PC-3 (cell line): ENCODE measurements at places on chromosomes 1 and 21. TPM values are rescaled to one million over a fixed set of nuclear protein-coding genes. Genes with fewer than 3 reads are reported as not detected.
A peak's percentile ranks its signal among the peaks of the same experiment; 100 is the strongest.

The SPSB1 gene
- total RNA-seq = 18.1 and 32.9 TPM in 2 replicates

GRCh38 chr1:41535716-41536115 lies 51.2 kb upstream of the EDN2 start:
- DNase-seq = no peak

DNA sequence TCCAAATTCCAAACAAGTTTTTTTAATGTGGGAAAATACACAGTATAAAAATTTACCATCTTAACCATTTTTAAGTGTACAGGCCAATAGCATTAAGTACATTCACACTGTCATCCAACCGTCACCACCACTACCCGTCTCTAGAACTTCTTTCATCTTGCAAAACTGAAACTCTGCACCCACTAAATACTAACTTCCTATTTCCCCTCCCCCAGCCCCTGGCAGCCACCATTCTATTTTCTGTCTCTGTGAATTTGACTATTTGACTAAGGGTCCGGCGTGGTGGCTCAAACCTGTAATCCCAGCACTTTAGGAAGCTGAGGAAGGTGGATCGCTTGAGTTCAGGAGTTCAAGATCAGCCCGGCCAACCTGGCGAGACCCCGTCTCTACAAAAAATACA lies 36.1 kb downstream of the CLSTN1 start:
- no peak for DNase-seq

DNA sequence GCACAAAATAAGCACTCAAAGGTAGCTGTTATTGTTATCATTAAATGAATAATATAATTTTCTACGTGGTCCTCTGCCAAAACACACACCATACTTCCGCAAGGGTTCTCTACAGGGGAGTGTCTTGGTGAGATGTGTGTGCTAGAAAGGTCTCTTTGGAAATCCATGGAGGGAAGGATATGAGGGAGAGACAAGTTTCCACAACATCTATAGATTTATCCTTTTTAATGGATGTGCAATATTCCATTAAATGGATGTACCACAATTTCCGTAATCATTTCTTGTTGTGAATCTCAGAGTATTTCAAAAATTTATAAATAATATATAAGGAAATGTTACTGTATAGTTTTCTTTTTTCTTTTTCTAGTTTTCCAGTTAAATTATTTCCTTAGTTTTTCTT lies 2.6 kb upstream of the TNFRSF8 start:
- DNase-seq = no peak

- no peak for DNase-seq
Measured at GRCh38 chr1:204477036-204477740, 17.4 kb downstream of the PIK3C2B start.

GRCh38 chr1:182917378-182917777 lies 35.6 kb downstream of the SHCBP1L start:
- no peak for DNase-seq

DNA sequence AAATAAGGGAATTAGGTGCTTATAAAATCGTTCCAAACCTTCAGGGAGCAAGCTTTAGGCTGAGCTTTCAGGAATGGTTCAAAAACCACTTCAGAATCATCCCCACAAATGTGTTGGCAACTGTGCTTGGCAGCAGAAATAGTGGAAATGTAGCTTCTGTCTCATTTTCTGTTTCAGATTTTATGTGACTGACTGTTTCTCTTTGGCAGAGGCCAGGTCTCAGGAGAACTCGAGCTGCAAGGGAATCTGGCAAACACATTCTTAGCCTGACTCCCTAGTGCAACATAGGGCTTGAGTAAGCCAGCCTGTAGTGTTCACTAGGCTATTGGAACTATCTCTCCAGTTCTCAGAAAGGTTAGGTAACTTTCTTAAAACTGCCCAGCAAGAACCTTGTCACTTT lies 128.6 kb downstream of the PLA2G4A start:
- DNase-seq = no peak

GRCh38 chr1:54989968-54990810 lies 8.5 kb upstream of the BSND start:
- DNase-seq = no peak

GRCh38 chr21:17782051-17782450 lies 37.1 kb downstream of the C21orf91 start:
- DNase-seq = no peak

GRCh38 chr1:46797696-46798470 lies 963 bp upstream of the CYP4B1 start:
- DNase-seq = no peak

The NEXN gene
- total RNA-seq = 3.1 and 3.5 TPM in 2 replicates

DNA sequence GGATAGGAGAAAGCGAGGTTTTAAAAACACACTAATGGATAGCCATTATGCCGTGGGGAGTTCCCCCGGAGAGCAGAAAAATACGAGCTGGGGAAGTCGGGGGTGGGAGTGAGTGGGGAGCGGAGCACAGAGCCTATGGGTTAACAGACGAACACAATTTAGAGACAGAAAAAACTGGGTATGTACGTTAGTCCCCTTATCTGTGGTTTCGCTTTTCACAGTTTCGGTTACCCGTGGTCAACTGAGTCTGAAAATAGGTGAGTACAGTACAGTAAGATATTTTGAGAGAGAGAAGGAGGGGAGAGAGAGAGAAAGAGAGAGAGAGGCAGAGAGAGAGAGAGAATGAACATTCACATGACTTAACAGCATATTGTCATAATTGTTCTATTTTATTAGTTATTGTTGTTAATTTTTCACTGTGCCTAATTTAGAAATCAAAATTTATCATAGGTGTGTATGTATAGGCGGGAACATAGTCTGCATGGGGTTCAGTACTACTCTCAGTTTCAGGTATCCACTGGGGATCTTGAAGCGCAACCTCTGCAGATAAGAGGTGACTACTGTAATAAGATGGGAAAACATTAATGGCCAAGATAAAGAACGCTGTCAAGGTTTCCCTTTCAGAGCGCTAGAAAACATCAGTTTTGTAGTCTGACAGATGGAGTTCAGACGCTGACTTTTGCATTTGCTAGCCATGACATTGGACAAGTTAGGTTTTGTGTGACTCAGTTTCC lies 125.6 kb upstream of the LMO4 start:
- DNase-seq = no peak

The INSRR gene
- total RNA-seq = not detected in 2 replicates

GRCh38 chr1:232382671-232383070 lies 247.3 kb downstream of the SIPA1L2 start:
- DNase-seq = no peak

- DNase-seq = peak; percentile 89
Measured at GRCh38 chr1:101357444-101357986, 120.7 kb downstream of the S1PR1 start.

DNA sequence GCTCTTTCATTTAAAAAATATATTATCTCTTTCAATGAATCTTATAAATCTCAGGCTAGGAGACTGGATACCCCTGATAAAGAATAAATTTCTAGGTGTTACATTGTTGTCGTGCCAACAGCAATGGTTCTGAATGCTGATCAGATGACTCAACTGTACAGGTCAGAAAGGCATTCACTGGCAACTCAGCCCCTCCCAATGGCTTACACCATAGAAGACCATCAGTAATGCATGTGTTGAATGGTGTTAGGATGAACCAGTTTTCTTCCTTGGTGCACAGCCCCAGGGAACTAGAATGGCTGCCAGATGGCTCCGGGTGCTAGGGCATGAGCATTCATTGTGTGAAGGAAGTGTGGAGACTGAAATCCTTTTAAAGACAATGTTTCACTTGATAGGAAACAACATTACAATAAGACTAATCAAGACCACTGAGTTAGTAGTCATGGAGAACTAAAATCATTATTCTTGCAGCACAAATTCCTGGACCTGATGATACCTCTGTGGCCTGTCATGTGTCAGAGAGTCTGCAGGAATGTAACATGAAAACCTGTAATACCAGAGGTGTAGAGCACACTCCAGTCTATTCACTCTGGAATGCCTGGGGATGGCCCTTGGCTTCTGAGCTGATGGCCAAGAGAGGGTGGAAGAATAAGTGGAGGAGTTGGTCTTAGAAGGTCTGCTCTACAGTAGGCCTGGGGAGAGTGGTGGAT lies 187.7 kb upstream of the LMO4 start:
- peak; percentile 72 for DNase-seq

DNA sequence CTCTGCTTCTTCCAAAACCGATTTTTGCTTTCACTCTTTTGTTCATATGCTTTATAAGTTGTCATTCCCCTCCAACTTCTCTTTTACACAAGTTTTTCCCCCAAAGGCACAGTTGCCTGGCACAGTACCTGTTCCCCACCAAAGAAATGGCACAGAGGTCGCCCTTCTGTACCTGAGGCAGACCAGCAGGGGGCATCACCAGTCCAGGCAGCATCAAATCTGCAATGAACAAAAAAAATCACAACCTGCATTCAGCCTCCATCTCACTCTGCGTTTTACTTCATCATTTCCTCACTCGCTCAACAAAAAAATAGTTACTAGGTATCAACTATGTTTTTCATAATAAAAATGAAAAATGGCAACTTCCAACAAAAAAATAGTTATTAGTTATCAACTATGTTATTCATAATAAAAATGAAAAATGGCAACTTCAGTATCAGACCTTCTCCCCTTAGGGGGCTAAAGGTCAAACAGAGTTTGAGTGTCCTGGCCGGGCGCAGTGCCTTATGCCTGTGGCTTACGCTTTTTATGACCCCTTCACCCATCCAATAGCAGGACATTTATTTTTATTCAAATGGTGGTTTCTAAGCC lies 4.1 kb downstream of the EIF2D start:
- DNase-seq = peak; percentile 68

DNA sequence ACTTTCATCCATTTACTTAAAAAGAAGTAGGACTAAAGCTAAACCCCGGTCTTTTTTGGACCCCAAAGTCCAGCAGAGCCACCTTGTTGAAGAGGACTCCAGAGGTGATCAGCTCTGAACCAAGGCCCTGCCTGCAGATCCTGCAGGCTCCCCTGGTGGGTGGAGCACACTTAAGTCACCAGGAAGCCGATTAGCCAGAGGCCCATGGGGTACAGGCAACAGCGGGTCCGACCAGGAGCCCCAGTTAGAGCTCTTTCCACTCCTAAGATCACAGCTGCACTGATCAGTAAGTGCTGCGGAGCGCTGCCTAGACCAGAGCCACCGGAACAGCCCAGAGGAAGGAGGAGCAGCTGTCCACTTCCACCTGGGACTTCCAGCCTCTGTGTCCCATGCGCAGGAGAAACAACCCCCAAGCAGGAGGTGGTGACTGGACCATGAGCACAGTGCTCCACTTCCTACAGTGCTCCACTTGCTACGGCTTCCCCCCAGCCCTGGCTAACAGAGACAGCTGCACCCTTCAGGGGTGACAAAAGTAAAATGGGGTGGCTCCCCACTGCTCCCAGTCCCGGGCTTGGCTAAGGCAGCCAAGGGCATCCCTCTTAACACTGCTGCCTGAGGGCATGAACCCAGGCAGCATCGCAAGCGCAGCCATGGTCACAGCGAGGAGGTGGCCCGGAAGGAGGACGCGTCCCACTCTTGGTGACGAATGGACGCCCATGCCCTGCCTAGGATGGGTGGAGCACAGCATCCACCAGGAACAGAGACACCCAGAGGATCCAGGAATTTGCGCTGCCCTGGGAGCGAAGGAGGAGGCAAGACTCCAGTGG lies 58.0 kb downstream of the NPHP4 start:
- DNase-seq = no peak

- DNase-seq = peak; percentile 55
Measured at GRCh38 chr1:159077120-159077961, 775 bp upstream of the AIM2 start.

- peak; percentile 85 for DNase-seq
Measured at GRCh38 chr1:29513357-29513756, 277.0 kb downstream of the PTPRU start.

DNA sequence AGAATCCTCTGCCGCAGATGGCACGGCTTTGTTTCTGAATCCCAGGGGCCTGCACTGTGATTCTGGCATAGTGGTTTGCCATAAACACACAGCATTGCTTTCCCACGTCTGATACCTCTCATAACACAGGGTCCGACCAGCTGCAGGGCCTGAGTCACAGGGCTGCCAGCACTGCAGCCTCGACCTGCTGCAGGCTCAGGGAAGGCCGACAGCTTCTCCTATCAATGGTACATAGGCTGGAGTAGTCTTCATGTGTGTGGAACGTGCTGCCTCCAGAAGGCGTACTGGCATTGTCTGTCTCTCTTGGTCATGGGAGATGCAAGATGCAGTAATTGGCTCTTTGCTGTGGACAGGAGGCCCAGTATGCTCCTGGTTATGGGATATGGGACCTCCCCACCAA lies 53.5 kb upstream of the PDE9A start:
- DNase-seq = no peak

- DNase-seq = peak; percentile 100
Measured at GRCh38 chr1:151992303-151993083, 1.2 kb downstream of the S100A10 start.

DNA sequence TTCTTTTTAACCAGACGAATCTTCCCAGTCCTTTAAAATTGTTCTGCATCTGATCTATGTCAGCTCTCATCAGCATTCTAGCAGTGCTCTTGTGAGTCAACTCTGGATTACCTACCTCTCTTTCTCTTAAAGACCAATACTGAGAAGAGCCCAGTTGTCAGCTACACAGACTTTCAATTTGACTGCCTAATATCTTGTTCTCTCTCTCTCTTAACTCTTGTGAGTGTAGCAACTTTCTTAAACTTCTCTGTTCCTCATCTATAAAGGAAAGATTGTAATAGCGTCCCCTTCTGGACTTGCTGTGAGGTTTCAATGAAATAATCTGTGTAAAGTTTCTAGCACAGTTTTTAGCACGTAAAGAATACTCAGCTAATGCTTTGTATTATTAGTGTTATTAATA lies 499.3 kb upstream of the ADAMTS5 start:
- DNase-seq = no peak

DNA sequence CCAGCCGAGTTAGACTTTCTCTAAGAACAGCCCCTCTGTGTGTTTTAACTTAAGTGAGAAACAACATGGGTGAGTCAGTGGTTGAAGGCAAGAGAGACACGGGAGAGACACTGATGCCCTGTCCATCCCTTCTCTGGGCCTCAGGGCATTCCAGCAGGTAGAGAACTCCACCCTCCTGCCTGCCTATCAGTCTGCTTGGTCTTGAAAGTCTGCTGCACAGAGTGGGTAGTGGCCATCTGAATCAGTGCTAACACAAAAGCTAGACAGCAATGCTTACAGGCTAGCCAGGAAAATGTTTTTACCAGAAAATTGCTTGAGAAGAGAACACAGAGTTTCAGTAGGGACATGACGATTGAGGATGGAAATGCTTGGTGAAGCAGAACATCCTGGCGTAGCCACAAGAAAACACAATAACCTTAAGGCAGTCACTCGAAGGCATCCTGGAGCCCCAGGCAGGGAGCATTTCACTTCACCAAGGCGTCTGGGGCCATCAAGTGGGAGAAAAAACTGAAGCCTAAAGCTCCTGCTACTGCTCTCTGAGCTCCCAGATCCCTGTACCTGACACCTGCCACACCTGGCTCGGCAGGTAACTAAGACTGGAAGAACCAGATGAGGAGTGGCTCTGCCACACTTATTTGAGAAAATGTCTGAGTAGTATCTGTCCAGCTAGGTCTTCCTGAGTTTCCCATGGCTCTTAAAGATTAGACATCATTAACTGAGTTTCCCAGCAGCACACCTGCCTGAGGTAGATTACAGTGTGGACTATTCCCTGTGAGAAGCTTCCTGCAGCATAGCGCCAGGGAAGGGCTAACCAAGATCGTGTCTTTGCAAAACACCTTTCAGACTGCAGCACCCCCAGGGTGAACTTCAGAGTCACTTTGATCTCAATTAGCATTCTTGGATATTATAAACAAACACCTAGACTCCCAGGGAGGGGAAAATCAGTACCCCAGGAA lies 18.1 kb upstream of the LBR start:
- peak; percentile 71 for DNase-seq
